ENCODE measurements at places on chromosomes 16 and 17.
A peak's percentile ranks its signal among the peaks of the same experiment; 100 is the strongest.

- no peak for DNase-seq
These were observed 21.2 kb upstream of the MTSS2 start for GRCh38 chr16:70706948-70707465.

GRCh38 chr17:39235555-39236449 lies 10.1 kb upstream of the STAC2 start:
- no peak for DNase-seq

DNA sequence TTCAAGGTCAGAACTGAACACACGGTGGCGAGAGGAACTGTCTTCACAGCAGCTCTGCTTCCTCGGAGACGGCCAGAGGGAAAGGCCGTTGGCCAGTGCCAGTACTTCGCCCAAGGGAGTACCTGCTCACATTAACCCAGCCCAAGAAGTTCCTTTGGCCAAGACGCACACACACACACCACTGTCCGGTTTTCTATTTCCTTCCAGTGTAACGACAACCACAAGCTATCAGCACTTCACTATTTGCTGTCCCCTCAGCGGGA lies 744 bp upstream of the GGNBP2 start:
- DNase-seq, result no peak

DNA sequence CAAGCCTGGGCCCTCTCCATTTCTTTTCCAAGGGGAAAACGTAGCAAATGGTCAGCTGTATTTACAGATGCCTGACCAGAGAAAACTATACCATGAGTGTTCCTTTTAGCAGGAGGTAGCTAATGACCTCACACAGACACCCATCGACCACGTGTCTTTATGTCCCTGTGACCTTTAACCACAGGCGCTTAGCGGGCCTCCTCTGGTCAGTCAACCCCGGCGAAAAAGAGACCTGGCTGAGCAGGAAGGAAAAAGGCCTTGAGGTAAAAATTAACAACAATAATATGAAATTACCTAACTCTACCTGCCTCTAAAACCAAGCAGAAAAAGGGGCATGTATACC lies 9.1 kb downstream of the NUDT16L1 start:
- no peak for DNase-seq

DNA sequence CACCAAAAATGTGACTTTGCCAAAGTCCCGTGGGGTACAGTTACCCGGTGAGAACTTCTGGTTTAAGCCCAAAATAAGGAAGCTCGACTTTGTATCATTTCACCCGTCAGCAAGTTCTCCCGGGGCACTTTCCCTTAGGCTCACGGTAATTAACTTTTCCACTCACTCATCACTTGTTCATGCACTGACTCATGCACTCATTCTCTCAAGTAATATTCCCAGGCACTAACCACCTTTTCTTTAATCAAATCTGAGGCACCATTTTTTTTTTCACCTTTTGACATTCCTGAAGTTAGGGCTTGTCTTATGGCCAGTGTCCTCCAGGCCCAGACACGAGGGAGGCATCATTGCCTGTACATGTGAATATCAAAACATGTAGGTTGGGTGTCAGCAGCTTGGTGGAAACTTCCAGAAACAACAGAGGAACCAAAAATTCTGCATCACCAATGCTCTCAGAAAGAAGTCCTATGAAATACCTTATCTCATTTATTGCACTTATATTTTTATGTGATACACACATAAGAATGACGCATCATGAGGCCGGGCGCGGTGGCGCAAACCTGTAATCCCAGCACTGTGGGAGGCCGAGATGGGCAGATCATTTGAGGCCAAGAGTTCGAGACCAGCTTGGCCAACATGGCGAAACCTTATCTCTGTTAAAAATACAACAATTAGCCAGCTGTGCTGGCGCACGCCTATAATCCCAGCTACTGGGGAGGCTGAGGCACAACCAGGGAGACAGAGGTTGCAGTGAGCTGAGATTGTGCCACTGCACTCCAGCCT lies 36.1 kb upstream of the ATP2C2 start:
- DNase-seq, result no peak

GRCh38 chr16:69014811-69015210 lies 90.6 kb upstream of the HAS3 start:
- no peak for DNase-seq

DNA sequence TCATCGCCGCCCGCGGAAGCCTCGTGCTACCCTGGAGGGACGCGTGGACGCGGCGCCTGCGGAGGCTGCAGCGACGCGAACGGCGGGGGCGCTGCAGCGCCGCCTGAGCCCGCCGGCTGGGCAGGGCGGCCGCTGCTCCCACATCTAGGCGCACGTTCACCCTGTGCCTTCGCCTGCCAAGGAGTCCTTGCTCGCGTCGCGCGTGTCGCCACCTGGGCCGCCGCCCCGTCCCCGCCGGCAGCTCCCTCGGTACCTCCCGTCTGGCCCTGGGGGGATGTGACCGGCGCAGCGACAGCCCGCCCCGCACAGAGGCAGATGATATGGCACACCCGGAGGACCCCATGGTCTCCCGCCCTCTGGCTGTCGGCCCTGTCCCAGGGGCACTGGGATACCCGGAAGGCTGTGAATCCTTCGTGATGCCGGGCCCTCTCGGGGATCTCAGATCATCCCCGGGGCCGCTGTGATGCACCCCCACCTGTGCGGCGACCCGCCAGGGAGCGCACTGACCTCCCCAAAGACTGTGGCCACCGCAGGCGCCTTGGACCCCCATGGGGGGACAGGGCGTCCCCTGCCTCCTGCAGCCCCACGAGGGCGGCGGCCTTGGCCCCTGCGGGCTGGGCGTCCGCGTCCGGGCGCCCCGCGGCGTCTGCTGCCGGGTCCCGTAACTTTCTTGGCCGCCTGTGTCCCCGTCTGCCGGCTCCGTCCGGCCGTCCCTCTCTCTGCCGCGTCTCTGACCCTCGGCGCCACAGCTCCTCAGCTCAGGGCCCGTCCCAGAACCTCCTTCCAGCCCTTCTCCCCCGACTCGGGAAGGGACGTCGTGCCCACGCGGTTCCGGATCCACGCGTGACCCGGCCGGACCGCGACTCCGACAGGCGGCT lies 689 bp upstream of the TBC1D24 start:
- DNase-seq, result peak; percentile 57

GRCh38 chr16:66030036-66030435 lies 336.5 kb upstream of the CDH5 start:
- DNase-seq, result no peak

- DNase-seq, result no peak
These were observed 164.7 kb downstream of the ZNF18 start for GRCh38 chr17:11832401-11833137.

DNA sequence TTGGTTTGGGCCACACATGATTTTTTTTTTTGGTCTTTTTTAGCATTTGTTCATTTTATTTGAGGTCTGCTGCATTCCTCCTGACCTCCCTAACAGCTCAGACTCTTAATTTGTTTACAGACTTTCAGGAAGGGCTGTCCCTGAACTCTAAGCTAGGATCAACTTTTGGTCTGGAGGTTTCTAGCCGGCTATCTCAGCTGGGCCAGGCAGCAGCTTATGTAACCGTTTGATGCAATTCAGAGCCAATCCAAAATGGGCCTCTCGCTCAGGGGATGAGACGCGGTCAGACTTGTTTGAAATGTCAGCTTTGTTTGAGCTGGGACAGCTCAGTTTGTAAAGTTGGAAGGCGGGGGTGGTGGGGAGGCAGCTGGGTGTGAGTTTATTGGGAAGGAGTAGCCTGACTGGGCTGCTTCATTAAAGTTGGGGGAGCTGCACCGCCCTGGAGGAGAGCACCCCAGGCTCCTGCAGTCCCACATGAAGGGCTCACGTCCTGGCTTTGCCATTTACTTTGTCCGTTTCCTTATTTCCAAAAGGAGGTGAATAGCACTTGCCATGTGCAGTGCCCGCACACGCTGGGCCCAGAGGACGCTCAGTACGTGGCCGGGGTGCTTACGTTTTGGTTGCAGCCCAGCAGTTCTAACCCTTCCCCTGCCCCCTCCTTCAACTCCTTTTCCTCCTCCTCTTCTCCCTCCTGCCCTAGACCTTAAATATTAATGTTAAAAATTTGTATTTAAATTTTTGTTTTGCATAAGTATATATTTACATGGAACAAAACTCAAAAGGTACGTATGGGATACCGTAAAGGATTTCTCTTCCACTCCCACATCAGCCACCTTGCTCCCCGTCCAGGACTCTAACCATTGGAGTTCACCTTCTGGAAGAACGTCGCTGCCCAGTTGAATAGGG lies 121.2 kb downstream of the SNX29 start:
- no peak for DNase-seq

- DNase-seq, result no peak
These were observed 17.6 kb upstream of the PHF12 start for GRCh38 chr17:28968914-28969295.

DNA sequence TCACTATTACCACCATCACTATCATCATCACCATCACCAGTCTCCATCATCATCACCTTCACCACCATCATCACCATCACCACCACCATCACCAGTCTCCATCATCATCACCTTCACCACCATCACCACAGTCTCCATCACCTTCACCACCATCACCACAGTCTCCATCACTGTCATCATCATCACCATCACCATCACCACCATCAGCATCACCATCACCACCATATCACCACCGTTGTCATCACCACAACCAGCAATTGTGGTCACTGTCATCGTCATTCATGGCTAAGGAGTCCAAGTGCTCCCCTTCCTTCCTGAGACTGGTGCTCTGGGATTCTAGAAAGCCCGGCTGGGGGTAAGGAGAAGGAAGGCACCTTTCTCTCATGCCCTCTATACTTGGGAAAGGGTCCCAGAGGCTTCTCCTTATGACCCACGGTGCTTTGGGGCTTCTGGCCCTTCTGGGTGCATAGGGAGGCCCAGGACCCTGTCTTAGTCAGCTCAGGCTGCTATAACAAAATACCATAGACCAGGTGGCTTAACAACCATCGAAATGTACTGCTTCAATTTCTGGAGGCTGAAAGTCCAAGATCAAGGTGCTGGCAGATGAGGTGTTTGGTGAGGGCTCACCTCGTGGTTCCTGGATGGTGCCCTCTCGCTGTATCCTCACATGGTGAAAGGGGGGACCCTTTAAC lies 93.4 kb upstream of the GSE1 start:
- no peak for DNase-seq

- no peak for DNase-seq
These were observed 77.5 kb downstream of the USP32 start for GRCh38 chr17:60314423-60314822.

GRCh38 chr16:2046893-2047329 lies 723 bp downstream of the NTHL1 start:
- no peak for DNase-seq

DNA sequence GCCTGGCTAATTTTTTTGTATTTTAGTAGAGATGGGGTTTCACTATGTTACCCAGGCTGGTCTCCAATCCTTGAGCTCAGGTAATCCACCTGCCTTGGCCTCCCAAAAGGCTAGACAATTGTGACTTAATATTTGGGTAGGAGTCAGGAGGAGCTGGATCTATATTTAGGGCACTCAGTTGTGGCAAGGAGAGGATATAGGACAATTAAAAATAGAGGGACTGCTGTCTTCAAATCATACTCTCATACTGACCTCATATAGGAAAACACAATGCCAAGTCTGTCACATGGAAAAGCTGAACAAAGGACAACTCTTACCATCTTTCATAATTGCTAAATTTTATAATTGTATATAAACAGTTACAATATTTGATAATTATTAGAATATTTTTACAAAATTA lies 17.1 kb downstream of the IRX3 start:
- no peak for DNase-seq
